ENCODE measurements at places on chromosomes 4 and X. TPM values are rescaled to one million over a fixed set of nuclear protein-coding genes. Genes with fewer than 3 reads are reported as not detected.

DNA sequence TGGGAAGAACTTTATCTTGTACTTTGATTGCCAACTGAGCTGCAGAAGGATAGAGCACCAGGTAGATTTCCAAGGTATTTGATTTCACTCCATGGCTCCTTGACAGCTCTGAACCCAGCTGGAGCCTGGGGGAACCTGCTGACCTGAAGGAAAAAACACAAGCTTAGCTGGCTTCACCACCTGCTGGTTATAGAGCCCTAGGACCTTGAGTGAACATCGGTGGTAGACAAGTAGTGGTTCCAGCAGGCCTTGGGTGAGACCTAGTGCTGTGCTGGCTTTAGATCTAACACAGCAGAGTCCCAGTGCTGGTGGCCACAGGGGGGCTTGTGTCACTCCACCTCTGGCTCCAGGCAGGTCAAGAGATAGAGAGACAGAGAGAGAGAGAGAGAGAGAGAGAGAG, 1102.6 kb downstream of the ADGRL3 start:
- no peaks in the 10 kb centered on the region for H3K36me3 ChIP-seq
- no peak overlapping the region for H3K27ac ChIP-seq
- no peak overlapping the region for H3K4me3 ChIP-seq
- H3K4me1 ChIP-seq, result no peaks in the 10 kb centered on the region

DNA sequence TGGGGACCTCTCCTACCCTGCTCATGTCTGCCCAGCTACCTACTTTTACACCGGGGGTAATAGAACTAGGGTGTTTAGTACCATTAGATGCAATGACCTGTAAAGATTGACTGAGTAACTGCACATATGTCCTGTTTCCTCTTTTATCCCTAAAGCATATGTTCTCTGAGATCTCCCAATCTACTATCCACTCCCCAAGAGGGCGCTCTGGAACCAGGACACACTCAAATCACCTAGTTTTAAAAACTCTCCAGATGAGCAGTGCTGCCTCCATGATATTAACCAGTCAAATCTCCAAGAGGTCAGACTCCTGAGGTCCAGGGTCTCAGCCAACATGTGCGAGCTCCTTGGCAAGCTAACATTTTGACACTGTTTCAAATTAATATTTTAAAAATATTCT, 87.0 kb upstream of the TSPAN5 start:
- H3K27me3 ChIP-seq, result no peaks in the 10 kb centered on the region
- H3K27ac ChIP-seq, result no peak overlapping the region
- H3K4me1 ChIP-seq, result no peaks in the 10 kb centered on the region
- H3K36me3 ChIP-seq, result no peaks in the 10 kb centered on the region
- no peak for DNase-seq
- no peak overlapping the region for H3K4me3 ChIP-seq

DNA sequence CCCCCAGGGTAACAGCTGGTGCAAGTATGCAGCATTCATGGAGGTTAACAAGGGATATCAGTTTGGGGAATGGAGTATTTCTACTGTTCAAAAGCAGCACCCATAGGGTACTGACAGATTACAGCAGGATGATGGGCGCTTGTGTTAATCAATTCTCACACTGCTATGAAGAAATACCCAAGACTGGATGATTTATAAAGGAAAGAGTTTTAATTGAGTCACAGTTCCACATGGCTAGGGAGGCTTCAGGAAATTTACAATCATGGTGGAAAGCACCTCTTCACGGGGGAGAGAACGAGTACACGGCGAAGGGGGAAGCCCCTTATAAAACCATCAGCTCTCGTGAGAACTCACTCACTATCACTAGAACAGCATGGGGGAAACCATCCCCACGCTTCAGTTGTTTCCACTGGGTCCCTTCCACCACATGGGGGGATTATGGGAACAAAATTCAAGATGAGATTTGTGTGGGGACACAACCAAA, 64.1 kb downstream of the TNIP2 start:
- no peaks in the 10 kb centered on the region for H3K36me3 ChIP-seq
- H3K27ac ChIP-seq, result no peak overlapping the region
- H3K27me3 ChIP-seq, result no peaks in the 10 kb centered on the region
- DNase-seq, result no peak
- no peak overlapping the region for H3K4me3 ChIP-seq

CLTRN gene
- 0.26 TPM for total RNA-seq

TAPT1 gene
- total RNA-seq, result 38.0 TPM

DNA sequence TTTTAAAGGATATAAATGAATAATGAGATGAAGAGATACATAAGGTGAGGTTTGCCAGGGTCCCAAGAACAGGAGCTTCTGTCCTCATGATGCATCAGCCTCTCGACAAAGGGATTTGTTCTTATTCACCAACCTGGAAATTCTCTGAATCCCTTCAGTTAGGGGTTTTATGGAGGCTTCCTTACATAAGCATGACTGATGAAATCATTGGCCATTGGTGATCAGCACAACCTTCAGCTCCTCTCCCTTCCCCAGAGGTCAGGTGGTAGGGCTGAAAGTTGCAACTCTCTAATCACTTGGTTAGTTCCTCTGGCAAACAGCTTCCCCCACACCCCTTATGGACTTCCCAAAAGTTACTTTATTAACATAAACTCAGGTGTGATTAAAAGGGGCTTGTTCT, 222.0 kb downstream of the SPRY1 start:
- DNase-seq, result no peak
- H3K27ac ChIP-seq, result no peak overlapping the region
- no peaks in the 10 kb centered on the region for H3K27me3 ChIP-seq
- no peaks in the 10 kb centered on the region for H3K36me3 ChIP-seq
- H3K4me3 ChIP-seq, result no peak overlapping the region

DNA sequence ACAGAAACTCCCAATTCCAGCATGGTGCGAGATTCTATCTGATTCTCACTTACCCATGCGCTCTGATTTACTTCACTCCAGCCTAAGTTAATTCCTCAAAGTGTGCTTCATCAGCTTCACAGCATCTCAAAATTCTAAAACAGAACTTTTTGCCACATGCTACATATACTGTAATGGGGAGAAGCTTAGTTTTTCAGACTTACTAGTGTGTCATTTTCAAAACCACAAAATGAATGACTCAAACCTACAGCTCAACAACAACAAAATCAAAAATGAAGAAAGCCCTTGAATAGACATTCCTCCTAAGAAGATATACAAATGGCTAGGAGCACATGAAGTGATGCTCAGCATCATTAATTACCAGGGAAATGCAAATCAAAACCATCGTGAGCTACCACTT, 14.9 kb downstream of the IRF2 start:
- H3K4me3 ChIP-seq, result no peak overlapping the region
- H3K4me1 ChIP-seq, result peaks cover 54% of the 10 kb centered on the region
- no peaks in the 10 kb centered on the region for H3K27me3 ChIP-seq
- DNase-seq, result no peak
- H3K27ac ChIP-seq, result no peak overlapping the region
- H3K36me3 ChIP-seq, result no peaks in the 10 kb centered on the region

RBMX gene
- total RNA-seq, result 277 TPM

DNA sequence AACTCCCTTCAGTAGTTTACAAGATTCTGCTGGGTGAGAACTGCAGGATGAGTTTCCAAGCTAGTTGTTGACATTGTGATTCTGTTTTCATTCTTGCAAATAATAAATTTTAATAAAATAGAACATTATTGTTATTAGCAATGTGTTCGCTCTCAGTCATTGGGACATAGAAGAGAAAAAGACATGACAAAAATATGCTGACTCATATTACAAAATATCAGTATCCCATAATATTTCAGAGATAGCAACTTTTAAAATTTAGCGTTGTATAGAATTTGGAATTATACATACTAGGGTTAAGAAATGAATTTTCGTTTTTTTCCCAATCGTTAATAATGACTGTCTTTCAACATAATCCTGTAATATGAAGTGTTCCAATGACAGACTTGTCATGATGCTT, 45.4 kb downstream of the KIT start:
- no peaks in the 10 kb centered on the region for H3K4me1 ChIP-seq
- no peak overlapping the region for H3K27ac ChIP-seq
- DNase-seq, result no peak

PTPN13 gene
- total RNA-seq, result 0.87 TPM

ARR3 gene
- not detected for total RNA-seq

- H3K27ac ChIP-seq, result no peak overlapping the region
- no peak for DNase-seq
- no peaks in the 10 kb centered on the region for H3K27me3 ChIP-seq
Observed at GRCh38 chr4:125826801-125827695, 512.3 kb downstream of the FAT4 start.

CTAG2 gene
- not detected for total RNA-seq

DNA sequence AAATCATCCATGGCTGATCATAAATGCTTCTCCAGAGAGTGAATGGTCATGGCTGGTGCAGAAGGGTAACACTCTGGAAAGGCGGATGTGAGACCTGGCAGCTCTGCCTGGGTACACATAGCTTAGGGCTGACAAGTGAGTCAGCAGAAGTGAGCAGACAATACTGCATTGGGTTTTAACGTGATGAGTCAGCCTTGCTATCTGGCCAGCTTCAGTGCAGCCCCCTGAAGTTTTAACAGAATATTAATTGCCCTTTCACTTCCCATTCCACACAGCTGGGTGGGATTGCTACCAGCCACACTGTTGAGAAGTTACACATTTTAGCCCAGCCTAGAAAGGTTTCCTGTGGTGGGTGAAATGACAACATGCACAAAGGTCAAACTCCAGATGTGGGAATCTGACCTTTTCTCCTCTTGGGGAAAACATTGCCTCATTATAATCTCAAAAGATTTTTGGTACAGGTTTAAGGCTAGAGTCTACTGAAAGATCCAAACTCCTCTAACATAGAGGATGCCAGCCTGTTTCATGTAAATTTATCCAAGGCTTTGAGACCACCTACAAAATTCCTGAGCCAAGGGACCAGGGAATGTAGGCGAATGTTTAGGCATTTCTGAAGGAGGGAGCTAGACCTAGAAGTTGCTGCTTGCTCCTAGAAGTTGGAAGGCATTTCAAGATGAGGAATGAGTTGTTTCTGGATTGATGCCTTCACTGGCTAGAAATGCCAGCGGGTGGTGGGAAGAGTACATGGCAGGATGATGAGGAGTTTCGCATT, 230.3 kb upstream of the PGRMC2 start:
- peak overlapping the region; percentile 46 for H3K27ac ChIP-seq
- H3K4me1 ChIP-seq, result no peaks in the 10 kb centered on the region
- no peak for DNase-seq
- H3K27me3 ChIP-seq, result no peaks in the 10 kb centered on the region
- no peak overlapping the region for H3K4me3 ChIP-seq

DNA sequence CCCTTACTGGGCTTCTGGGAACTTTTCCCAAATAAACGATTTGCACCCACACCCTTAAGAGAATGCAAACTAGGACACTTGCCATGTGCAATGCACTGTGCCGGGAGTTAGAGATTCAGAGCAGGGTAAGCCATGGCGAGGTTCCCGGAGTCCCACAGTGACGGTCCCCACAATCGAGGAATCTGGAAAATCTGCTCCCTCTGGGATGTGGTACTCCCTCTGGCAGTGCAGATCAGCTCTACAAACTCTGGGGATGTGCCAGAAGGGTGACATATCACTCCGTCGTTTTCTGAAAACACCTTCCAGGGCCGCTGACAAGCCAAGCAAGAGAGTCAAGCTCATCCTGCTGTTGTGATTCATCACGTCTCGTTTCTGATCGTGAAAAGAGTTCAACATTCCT, 537.5 kb downstream of the BCOR start:
- H3K4me1 ChIP-seq, result no peaks in the 10 kb centered on the region
- H3K36me3 ChIP-seq, result no peaks in the 10 kb centered on the region
- H3K27ac ChIP-seq, result no peak overlapping the region
- no peak overlapping the region for H3K4me3 ChIP-seq

DNA sequence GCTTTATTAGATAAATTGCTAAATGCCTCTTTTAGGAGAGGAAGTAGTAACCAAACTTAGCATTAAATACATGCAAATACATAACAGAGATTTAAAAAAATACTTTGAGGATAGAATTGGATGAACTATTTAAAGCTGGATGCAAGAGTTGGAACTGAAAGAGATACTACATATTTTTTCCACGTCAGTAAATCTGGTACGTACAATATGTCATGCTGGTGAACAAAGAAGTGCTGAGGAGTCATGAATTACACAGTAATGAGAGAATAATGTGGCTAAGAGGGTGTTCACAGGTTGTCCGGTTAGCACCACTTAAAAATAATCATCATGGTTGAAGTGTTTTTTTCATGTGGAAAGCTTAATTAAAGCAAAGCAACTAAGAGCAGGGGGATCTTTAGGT, 184.1 kb upstream of the FRMPD4 start:
- no peaks in the 10 kb centered on the region for H3K36me3 ChIP-seq
- H3K27me3 ChIP-seq, result no peaks in the 10 kb centered on the region
- no peak for DNase-seq
- no peak overlapping the region for H3K27ac ChIP-seq

DNA sequence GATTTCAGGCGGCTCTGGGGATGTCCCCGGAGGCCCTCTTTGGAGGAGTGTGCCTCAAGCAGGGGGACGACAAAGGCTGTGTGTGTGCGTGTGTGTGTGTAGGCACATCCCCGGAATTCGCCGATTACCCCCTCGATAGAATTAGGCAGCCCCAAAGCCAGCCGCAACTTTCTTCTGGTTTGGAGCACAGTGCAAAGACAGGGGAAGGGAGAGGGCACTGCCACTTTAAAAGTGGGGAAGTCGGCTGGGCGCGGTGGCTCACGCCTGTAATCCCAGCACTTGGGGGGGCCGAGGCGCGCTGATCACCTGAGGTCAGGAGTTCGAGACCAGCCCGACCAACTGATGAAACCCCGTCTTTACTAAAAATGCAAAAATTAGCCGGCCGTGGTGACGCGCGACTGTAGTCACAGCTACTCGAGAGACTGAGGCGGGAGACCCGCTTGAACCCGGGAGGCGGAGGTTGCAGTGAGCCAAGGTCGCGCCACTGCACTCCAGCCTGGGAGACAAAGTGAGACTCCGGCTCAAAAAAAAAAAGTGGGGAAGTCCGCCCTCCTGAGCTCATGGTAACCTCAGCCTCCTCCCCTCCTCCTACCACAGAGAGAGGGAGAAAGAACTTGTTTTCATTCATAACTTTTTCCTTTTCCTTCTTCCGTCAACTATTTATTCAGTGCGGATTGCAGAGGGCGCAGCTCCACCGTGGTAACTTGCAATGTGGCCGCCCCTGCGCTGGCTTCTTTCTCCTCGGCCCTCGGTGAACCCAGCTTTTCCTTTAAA, 2.4 kb downstream of the SPRY1 start:
- peak overlapping the region; percentile 82 for H3K4me3 ChIP-seq
- no peaks in the 10 kb centered on the region for H3K27me3 ChIP-seq
- H3K27ac ChIP-seq, result peak overlapping the region; percentile 97
- H3K36me3 ChIP-seq, result no peaks in the 10 kb centered on the region

DNA sequence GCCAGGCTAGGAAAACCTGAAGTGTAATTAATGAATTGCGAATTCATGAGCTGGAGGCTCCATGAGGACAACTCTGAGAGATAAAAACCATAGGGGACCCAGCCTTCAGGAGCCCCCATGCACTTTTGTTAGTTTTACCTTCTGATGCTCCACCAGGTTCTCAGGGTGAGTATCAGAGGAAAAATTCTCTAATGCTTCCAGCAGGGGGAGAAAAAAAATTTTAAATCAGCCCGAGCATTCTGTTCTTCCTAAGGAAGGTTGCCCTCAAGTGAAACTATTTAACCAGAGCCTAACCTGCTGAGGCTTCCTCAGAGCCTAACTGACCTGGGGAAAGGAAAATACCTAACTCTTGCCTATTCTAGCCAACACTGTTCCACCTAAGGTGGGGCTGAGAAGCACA, 552.6 kb downstream of the PPARGC1A start:
- no peak overlapping the region for H3K4me3 ChIP-seq
- DNase-seq, result no peak
- no peaks in the 10 kb centered on the region for H3K36me3 ChIP-seq
- no peaks in the 10 kb centered on the region for H3K27me3 ChIP-seq
- peaks cover 7% of the 10 kb centered on the region for H3K4me1 ChIP-seq

SOD3 gene
- 4.2 TPM for total RNA-seq

- no peaks in the 10 kb centered on the region for H3K36me3 ChIP-seq
- H3K4me1 ChIP-seq, result no peaks in the 10 kb centered on the region
- no peak overlapping the region for H3K27ac ChIP-seq
- no peaks in the 10 kb centered on the region for H3K27me3 ChIP-seq
- DNase-seq, result no peak
Observed at GRCh38 chrX:10636337-10636736, 16.0 kb upstream of the MID1 start.
